Smooth muscle cell of bladder (primary cell): ENCODE measurements at places on chromosomes 13 and 19. TPM values are rescaled to one million over a fixed set of nuclear protein-coding genes. Genes with fewer than 3 reads are reported as not detected.

Gene TEX26
- total RNA-seq, result 0.14 and 0.18 TPM in 2 replicates

Gene C1QTNF9
- not detected in 2 replicates for total RNA-seq

Gene FOSB
- 0.57 and 2.7 TPM in 2 replicates for total RNA-seq

Gene RPS16
- total RNA-seq, result 106 and 273 TPM in 2 replicates

Gene CRLF1
- 28.7 and 60.3 TPM in 2 replicates for total RNA-seq

Gene PLIN5
- total RNA-seq, result not detected in 2 replicates
